ENCODE measurements at places on chromosomes 2 and 18.

GRCh38 chr2:111165084-111165483 lies 44.4 kb downstream of the BCL2L11 start:
- DNase-seq = no peak

DNA sequence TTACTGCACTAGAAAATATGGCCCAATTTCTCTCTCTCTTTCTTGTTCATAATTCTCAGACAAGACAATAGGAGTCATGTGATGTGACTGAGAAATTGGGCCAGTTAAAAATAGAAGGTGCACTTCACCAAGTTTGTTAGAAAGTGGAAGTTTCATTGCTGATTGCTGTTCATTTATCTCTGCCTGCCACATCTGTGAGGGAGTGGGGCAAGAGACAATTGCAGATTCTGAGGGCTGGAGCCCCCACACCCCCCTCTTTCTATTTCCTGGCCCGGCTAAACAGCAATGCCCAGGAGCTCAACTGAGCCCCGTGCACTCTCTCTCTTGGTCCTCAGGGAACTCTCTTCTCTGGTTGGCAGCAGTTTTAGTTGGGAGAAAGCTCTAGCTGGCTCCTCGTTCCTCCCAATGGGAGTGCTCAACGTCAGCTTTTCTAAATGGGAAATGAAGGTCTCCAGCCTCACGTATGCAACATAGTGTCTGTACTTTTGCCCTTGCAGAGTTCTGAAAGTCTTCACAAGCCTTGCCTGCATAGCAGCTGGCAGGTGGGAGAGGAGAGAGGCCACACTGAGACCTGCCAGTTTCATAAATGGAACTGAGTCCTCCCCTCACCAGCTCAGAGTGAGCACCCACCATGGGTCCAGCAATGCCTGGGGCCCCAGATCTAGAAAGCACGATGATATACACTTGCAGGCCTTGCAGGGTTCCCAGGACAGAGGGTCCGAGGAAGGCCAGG lies 115.7 kb downstream of the MYCN start:
- no peak for DNase-seq

- no peak for DNase-seq
These were observed 174.4 kb upstream of the FBXO11 start for GRCh38 chr2:48080534-48081316.

DNA sequence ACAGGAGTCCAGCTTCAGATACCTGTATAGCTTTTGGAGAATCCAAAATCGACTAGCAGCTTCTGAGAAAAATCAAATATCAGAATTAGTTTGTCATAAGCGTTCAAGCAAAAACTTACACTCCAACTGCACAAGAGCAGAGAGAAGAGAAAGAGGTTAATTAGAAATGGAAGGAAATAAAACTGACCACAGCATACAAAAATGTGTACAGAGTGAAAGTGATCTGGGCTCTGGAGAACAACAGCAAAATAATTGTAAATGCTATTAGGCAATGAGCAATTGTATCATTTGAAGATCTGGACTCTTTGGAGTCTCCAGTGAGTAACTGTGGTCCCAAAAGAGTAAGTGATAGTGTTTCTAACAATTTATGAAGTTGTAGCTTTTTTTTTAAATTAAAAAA lies 867.3 kb downstream of the TRIB2 start:
- DNase-seq = no peak

- DNase-seq = no peak
These were observed 76.4 kb downstream of the AGAP1 start for GRCh38 chr2:235570256-235570655.

DNA sequence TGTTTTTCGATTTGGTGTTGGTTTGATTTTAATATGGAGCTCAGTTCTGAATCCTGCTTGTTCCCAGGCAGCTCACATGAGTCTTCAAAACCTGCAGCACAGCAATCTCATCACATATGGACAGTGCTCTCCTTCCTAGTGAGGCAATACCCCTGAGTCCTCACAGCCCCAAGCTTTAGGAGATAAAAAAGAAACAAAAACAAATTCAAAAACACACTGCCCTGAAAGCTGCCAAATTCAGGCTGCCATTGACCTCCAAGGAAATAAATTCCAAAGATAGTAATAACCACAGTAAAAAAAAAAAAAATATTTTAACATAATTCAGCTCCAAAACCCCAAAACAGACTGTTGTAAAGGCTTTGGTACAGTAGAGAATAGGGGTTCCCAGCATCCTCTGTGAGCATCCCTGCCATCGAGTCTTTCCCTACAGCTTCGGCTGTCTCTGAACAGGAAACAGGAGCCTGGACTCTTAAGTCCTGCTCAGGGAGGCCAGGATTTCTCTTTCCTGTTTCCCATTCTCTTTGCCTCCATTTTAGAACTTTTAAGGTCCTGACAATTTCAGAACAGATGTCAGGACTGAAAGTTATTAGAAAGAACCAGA lies 14.7 kb upstream of the SP3 start:
- no peak for DNase-seq

GRCh38 chr2:195307751-195308150 lies 349.3 kb upstream of the SLC39A10 start:
- DNase-seq = no peak
